Ascending aorta (tissue), 2 donors: ENCODE measurements at places on chromosomes 16 and 17.

DNA sequence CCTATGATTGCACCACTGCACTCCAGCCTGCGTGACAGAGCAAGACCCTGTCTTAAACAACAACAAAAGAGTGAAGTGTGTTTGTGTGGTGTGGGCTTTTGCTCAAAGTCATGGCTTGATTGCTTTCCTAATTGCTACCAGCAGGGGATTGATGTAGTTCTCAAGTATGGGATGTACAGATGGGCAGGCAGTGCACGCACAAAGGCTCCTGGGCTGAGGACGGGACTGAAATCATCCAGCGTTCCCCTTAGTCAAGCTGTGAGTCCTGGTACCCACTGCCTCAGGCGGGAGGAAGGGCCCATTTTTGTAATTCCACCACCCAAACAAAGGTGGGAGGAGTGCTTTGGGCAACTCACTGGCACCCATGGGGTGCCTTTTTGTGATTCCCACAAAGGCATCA is 47.3 kb downstream of the GDE1 start:
- DNase-seq: no peak

DNA sequence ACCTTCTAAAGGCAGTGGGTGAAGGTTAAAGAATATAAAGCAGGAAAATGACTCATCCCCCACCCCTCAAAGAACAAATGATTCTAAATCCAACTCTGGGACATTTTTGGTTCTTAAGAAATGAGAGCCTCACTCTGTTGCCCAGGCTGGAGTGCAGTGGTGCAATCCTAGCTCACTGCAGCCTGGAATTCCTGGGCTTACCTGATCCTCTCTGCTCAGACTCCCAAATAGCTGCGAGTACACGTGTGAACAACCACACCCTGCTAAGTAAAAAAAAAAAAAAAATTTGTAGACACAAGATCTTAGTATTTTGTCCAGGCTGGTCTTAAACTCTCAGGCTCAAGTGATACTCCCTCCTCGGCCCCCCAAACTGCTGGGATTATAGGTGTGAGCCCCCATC is 298.8 kb upstream of the MAF start:
- no peak for DNase-seq

- no peak for DNase-seq
Observed at GRCh38 chr17:42310787-42311215, 22.5 kb downstream of the STAT5A start.

GRCh38 chr16:75927810-75928209 is 201.5 kb upstream of the CPHXL start:
- DNase-seq: no peak

GRCh38 chr17:6668219-6668618 is 16.7 kb downstream of the C17orf100 start:
- DNase-seq: no peak

DNA sequence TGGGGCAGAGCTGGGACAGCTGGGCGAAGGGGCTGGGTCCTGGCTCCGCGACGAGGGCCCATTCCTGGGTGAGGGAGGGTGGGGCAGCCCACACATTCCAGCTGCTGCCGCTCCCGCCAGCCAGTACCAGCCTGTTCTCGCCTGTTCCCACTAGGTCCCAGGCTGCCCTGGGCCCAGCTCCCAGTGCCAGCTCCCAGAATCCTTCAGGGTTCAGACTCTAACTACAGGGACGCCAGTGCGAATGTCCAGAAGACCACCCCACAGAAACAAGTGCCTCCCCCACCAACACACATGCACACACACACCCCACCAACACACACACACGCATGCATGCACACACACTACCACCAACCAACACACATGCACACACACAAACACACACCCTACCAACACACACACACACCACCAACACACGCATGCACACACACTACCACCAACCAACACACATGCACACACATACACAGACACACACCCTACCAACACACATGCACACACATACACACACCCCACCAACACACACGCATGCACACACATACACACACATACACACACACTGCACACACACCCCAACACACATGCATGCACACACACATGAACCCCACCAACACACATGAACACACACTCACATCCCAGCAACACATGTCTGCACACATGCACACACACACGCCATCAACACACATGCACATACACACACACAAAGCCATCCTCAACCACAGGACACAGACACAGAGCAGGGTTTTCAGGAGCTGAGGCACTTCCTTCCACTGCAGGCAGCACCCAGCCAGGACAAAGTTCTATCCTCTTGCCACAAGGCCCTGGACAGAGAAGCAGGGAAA is 27.5 kb upstream of the KRT17 start:
- peak; percentile 68 for DNase-seq

DNA sequence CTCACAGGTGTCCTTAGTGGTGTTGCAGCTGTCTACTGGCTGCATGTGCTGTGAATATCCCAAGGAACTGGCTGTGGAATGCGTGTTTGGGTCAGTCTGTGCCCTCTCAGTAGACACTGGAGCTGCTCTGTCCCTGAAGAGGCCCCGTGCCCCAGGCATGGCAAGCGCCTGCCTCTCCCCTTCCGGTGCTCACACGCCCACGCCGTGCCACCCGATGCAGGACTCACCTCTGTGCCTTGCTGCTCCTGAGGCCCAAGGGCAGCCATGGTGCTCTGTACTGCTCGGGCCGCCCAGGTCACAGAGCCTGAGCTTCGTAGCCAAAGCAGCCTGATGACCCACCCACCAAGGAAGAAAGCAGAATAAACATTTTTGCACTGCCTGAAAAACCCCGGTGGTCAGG is 10.0 kb downstream of the RGS11 start:
- DNase-seq: no peak

DNA sequence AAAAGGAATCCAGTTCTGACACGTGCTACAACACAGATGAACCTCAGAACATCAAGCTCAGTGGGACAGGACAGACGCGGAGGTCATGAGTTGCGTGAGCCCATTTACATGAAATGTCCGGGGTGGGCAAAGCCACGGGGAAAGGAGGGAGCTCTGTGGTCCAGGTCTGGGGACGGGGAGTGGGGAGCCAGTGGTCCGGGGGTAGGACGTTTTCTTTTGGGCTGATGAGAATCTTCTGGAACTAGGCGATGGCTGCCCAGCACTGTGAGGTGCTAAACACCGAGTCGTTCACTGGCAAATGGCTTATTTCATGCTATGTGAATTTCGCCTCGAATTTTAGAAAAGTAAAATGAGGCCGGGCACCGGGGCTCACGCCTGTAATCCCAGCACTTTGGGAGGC is 2.6 kb upstream of the LMF1 start:
- DNase-seq: no peak

GRCh38 chr16:27217256-27217655 is 13.9 kb downstream of the KDM8 start:
- DNase-seq: no peak

- no peak for DNase-seq
Observed at GRCh38 chr17:77146882-77147281, 6.1 kb downstream of the SEC14L1 start.

GRCh38 chr16:79331066-79331465 is 269.5 kb downstream of the MAF start:
- DNase-seq: no peak

DNA sequence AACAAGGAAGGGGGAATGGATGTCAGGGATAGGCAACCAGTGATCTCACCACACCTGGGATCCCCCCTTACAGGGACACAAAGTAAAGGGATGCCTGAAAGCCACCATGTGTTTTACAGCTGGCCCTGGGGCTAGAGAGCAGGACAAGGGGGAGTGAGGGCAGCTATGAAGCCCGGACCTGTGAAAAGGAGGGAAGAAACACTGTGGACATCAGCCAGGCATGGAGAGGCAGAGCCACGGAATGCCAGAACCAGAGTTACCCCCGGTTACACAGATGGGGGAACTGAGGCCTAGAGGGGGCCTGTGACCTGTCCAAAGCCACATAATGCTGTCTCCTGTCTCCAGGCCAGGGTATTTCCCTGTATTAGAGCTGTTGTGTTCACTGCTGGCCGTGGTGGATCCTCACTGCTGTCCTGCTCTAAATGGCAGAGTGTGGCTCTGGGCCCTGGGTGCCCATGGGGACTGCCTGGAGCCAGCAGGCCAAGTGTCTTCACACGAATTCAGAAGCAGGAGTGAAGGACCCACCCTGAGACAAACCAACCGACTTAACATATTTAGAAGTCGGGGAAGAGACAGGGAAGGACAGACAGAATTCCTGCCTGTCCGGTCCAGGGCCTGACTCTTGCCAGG is 29.7 kb upstream of the ITGA3 start:
- no peak for DNase-seq

DNA sequence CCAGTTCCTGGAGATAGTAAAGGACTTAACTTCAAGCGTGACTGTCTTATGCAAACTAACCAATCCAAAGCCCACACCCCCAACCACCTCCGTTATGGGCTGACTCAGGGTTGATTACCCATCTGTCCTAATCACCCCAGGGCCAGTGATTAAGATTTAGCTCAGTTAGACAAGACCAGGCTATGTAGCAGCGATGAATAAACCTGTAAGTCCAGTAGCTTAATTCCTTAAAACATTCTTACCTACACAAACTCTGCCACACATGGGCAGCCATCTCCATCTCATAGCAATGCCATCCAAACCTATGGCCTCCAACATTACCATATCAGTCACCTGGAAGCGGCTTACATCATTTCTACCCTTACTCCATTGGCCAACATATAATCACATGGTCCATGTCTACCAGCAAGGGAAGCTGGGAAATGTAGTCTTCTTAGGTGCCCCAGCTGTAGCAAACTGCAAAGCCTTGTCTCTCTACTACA is 266.7 kb downstream of the SHISA9 start:
- DNase-seq: no peak

GRCh38 chr16:500709-501108 is 26.8 kb upstream of the CAPN15 start:
- no peak for DNase-seq

GRCh38 chr16:9125658-9126505 is 34.4 kb downstream of the HAPSTR1 start:
- DNase-seq: peak; percentile 33

DNA sequence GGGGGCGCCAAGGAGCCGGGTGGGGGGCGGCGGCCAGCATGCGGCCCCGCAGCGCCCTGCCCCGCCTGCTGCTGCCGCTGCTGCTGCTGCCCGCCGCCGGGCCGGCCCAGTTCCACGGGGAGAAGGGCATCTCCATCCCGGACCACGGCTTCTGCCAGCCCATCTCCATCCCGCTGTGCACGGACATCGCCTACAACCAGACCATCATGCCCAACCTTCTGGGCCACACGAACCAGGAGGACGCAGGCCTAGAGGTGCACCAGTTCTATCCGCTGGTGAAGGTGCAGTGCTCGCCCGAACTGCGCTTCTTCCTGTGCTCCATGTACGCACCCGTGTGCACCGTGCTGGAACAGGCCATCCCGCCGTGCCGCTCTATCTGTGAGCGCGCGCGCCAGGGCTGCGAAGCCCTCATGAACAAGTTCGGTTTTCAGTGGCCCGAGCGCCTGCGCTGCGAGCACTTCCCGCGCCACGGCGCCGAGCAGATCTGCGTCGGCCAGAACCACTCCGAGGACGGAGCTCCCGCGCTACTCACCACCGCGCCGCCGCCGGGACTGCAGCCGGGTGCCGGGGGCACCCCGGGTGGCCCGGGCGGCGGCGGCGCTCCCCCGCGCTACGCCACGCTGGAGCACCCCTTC is 484 bp downstream of the FZD2 start:
- peak; percentile 67 for DNase-seq

- no peak for DNase-seq
Observed at GRCh38 chr16:505479-506245, 21.9 kb upstream of the CAPN15 start.

DNA sequence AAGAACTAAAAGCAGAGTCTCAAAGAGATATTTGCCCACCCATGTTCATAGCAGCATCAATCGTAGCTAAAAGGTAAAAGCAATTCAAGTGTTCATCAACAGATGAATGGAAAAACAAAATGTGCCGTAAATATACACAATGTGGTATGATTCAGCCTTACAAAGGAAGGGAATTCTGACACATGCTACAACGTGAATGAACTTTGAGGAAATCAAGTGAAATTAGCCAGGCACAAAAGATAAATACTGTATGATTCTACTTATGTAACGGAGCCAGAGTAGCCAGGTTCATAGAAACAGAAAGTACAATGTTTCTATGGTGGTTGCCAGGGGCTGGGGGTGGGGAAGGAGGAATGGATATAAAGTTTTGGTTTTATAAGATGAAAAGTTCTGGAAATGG is 57.8 kb upstream of the IL34 start:
- no peak for DNase-seq

DNA sequence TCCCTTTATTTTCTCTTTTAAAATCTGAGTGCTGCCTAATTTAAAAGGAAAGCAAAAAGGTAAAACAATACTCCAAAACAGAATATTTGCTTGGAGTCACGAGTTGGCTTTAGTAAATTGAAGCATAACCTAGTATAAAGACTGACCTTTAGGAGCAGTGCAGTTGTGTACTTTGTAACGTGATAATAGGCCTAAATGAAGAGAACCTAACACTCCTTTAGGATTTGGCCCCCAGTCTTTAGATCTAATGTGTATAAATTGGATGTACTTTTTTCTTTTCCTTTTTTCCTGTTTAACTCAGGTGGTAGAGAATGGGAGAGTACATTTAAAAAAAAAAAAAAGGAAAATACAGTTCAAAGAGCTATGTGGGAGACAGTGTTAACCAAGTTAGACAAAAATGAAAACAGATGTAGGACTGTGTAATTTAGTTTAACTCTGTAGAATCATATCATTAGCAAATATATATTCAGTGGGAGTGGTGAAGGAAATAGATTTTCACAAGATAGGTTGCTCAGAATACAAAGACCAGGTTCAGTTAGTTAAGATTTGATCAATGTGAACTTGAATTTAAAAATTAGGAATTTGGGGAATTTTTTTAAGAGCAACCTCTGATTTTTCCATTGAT is 16.8 kb downstream of the CPD start:
- DNase-seq: no peak

- no peak for DNase-seq
Observed at GRCh38 chr17:50208611-50209061, 7.2 kb upstream of the COL1A1 start.

DNA sequence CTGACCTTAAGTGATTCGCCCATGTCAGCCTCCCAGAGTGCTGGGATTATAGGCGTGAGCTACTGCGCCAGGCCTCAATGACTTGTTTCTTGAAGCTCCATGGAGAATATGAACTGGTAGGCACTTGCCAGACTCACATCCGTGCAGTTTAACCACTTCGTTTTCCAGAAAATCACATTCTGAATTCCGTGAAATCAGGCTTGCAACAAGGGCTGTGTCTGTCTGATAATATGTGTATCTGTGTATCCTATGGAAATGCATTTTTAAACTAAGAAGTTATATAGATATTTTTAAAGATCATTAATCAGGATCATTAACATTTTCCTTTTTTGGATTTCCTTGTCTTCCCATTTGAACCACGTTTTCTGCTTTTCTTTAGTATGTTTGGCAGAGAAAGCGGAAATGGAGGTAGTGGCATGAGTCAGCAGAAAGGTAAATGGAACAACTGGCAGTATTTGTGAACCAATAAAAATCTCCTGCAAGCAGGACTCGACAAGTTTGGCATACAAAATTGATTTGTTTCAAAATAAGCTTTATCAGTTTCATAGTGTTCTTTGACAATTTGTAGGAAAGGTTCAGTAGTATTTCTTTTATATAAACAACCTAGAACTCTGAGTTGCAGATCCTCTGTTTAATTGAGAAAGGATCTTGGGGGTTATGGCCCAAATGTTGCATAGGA is 33.0 kb downstream of the USP10 start:
- DNase-seq: no peak

GRCh38 chr17:81986606-81987005 is 9.2 kb downstream of the ASPSCR1 start:
- no peak for DNase-seq
